NCI-H460 (cell line): ENCODE measurements at places on chromosomes 6 and 20. TPM values are rescaled to one million over a fixed set of nuclear protein-coding genes. Genes with fewer than 3 reads are reported as not detected.

DNA sequence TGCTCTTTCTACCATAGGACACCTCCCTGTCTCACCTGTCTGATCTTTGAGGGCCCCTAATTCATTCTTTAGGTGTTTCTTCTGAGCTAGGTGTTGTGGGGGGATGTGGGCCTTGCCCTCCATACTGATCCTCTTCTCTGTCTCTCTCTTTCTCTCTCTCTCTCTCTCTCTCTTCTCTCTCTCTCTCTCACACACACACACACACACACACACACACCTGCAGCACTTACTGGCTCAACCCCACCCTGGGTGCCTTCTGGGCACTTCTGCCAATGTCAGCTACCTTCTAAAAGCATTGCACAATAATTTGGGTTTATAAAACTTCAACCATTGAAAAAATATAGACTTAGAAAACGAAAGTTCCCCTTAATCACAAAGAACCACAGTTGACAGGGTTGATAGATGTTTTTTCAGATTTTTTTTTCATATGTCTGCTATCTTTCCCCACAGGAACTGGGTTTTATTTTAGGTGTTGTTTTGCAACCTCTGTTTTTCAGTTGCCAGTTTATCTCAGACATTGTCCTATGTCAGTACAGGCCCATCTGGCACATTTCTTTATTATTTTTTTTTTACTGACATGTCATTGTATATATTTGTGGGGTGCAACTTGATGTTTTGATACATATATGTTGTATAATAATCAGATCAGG is 28.1 kb downstream of the PKIG start:
- DNase-seq = no peak

DNA sequence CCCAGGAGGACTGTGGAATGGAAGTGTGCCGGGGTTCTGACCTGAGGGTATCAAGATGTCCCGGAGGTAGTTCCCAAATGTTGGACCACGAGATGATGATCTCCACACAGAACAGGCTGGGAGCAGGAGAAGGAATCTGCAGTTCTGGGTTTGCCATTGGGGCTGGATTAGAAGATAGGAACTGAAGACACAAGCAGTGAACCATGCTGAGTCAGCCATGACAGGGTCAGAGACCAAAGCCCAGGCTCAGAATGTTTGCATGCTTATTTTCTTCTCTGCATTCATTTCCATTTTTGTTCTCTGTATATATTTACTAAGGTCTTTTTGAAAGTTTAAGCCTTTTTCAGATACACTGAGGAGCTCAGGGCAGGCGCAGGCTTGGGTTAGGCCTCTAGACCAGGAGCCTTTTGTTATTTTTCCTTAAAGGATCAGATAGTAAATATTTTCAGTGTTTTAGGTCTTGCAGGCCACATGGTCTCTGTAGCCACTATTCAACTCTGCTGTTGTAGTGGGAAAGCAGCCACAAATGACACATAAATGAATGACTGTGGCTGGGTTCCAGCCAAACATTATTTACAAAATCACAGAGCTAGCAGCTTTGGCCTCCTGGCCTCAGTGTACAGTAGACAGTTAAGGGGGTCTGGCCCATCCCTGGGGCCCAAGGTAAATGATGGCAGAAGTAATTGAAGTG is 28.5 kb downstream of the SLC35D3 start:
- DNase-seq = no peak

- no peak for DNase-seq
These were observed 16.1 kb upstream of the TNFAIP3 start for GRCh38 chr6:137850816-137851602.

- DNase-seq = no peak
These were observed 1.9 kb downstream of the CST7 start for GRCh38 chr20:24950836-24951525.

- DNase-seq = no peak
These were observed 83.7 kb downstream of the STXBP5 start for GRCh38 chr6:147287869-147288271.

GRCh38 chr6:143976806-143977349 is 31.2 kb downstream of the PLAGL1 start:
- no peak for DNase-seq

DNA sequence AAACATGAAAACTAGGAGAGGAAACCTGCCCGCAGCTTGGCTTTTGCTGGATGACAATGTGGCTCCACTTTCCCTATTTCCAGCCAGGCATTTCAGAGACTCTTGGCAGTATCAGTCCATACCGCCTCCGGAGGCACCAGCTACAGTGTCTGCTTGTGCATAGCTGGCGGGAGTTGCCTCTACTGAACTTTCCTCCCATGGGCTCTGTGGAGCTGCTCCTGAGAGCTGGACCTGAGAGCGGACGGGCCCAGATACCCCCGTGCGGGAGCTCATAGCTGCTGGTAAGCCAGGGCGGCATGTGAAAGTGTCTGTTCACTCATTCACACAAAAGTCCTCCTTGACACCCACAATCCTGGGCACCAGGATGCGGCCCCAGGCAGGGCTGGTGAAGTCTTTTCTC is 130.3 kb upstream of the PMEPA1 start:
- no peak for DNase-seq

DNA sequence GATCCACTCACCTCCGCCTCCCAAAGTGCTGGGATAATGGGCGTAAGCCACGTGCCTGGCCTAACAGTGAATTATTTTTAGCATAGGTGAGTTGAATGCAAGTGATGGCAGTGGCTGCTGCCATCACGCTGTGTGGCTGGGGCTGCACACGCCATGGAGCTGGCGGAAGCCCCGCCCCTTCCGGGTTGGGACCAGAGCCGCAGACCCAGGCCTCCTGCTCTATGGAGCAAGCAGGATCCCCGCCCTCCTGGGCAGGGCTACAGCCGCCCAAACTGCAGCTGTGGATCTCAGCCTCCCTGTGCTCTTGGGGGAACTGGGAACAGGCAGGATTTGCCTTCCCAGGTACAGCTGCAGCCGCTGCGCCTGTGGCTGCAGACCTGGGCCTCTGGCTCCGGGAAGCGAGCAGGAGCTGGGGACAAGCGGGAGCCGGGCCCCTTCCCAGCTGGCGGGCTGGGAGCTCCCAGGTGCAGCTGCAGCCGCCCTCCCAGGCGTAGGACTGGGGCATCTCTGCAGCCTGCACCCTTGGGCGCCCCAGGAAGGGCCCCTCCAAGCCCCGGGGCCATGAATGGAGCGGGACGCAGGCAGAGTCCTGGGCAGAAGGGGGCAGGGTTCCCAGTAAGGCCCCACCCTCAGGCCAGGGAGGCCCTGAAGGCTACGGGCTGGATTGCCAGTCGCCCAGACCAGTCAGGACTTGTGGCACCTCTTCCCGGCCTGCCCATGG is 30.9 kb upstream of the SLA2 start:
- DNase-seq = no peak

GRCh38 chr6:149909701-149910470 is 12.0 kb upstream of the RAET1E start:
- no peak for DNase-seq

- no peak for DNase-seq
These were observed 99.1 kb upstream of the KCNQ5 start for GRCh38 chr6:72522735-72523141.

GRCh38 chr6:137589067-137589848 is 95.1 kb upstream of the OLIG3 start:
- DNase-seq = peak; percentile 29

DNA sequence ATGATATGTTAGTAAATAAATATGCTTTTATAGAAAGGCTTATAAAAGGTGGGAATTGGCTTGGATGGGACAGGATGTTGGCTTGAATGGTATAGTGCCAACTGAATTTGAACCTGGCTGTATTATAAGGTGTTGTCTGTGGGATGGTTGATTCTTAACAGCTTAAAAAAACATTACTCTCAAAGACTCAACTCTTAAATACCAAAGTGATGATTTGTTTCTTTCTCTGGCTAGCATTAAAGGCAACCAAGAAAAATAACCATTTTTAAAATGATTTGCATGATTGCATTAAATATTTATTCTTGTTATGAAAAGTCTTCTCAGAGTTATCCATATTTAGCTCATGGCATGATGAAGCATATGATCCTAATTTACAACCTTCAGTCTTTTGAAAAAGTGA is 216.2 kb downstream of the RIMS1 start:
- no peak for DNase-seq

DNA sequence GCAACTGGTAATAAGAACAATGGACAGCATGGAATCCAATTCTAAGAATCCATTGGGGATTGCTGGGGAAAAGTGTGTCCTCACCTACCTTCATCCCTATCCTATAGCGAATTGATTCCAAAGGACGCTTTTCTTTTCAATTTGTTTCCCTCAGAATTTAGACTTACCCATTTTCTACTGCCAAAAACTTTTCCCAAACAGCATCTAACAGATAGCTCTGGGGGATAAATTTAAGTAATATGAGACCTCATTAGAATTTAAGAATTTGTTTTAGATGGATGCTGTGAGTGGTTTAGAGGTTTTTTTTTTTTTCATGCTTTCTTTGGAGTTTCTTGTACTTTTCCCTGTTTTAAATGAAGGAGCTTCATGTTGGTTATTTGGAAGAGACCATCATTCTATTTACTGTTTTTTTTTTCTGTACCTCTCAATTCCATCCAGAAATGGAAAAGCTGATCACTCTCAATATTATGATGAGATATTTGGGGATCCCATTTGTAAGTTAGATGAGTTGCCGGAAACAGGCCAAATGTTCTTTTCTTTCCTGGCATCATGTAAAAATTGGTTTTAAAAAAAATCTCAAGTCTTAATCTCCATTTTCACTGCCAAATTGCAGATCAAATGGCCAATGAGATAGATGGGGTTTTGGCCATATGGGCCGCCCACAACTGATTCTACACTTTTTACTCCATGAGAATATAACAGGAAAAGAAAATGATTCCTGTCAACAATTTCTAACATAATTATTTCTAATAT is 105.7 kb downstream of the BCAS1 start:
- DNase-seq = no peak

DNA sequence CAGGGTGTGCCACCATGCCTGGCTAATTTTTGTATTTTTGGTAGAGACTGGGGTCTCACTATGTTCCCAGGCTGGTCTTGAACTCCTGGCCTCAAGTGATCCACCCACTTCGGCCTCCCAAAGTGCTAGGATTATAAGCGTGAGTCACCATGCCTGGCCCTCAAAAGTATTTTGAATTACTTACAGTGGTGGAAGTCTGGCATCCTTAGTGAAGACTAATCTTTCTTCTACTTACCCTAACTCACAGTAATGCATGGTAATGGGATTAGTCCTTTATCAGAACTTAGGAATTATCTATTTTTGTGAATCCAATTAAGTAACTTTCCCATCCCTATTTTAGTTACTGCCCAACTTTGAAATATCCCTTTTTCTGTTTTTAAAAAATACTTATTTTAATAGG is 3.9 kb downstream of the RWDD1 start:
- no peak for DNase-seq

- DNase-seq = no peak
These were observed 448.2 kb downstream of the RFPL4B start for GRCh38 chr6:112795316-112795715.

DNA sequence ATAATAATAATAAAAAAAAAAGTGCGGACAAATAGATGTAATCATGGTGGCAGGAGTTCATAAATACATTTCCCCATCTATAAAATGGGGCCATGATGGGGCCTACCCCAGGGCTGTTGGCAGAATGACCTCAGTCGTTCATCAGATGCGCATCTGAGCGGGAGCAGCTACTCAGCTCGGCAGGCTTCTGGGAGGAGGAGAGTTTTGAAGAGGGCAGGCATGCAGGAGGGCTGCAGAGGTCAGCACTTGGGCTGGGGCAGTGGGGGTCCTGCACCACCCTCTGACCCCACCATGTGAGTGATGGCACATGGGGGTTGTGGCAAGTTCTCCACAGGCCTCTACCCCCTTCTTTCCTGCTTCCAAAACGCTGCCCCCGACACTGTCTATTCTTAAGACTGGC is 373.5 kb downstream of the ZFAND3 start:
- no peak for DNase-seq

GRCh38 chr6:56637640-56638039 is 5.0 kb downstream of the DST start:
- DNase-seq = peak; percentile 70

- DNase-seq = no peak
These were observed 210.6 kb upstream of the PLCB4 start for GRCh38 chr20:8858181-8858787.

GRCh38 chr6:148521586-148521985 is 178.9 kb downstream of the SASH1 start:
- DNase-seq = peak; percentile 64

DNA sequence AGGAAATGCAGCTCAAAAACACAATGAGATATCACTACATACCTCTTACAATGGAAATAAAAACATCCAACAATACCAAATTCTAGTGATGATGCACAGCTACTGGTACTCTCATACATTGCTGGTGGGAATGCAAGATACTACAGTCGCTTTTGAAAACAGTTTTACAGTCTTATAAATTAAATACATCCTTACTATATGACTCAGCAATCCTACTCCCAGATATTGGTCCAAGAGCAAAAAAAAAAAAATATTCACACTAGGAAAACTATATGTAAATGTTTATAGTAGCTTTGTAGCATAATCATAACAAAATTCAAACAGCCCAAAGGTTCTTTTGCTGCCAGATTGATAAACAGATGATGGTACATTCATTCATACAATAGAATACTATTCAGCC is 217.4 kb upstream of the FAM83B start:
- no peak for DNase-seq

DNA sequence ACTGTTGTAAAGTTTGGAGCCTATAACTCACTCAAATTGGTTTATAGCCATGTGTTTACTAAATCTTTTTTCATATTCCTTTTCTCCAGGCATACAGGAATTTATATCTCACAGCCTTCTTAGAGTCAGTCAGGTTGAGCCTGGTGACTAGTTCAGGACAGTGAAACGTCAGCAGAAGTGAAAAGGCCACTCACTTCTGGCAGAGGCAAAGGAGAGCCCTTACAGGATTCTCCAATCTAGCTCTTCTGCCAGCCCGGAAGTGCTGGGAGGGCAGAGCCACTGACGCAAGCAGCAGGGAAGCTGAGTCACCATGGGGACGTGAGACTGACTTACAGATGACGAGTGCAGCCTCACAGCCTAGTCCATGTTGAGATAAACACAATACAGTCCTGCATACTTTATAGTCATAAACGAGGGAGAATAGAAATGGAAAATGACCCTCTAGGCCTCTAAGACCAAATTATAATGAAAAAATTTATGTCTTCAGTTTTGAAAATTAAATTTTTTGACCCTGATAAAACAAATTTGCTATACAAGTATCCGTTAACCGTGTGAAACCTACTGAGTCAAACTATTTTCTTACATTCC is 1.3 kb downstream of the PXT1 start:
- DNase-seq = peak; percentile 98

DNA sequence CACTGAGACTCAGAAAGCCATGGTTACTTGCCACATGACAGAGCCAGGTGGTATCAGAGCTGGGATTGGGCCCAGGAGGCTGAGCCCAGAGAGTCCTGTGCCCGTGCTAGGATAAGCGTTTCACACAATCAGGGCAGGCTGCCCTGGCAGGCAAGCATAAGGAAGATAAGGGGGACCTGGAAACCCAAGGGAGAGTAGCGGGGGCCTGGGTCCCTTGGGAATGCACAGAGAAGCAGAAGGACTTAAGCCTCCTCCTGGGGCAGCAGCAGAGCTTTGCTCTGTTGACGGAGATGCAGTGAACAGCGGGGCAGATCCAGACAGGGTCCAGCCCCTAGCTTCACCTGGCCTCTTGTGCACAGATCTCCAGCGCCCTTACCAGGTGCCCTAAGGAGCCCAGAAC is 8.7 kb downstream of the TRIB3 start:
- DNase-seq = no peak

Gene LKAAEAR1
- not detected in 2 replicates for total RNA-seq

Gene RBPJL
- total RNA-seq = not detected in 2 replicates

Gene SUMO4
- 0.23 and 0.87 TPM in 2 replicates for total RNA-seq

Gene HMGCLL1
- total RNA-seq = 0.07 TPM in 1 of 2 replicates, not detected in the other

Gene ZBTB9
- total RNA-seq = 5.2 and 6.4 TPM in 2 replicates

Gene NKX2-2
- total RNA-seq = not detected in 2 replicates

Gene FRS3
- total RNA-seq = 1.2 and 2.5 TPM in 2 replicates

Gene ADGRG6
- 73.8 and 78.7 TPM in 2 replicates for total RNA-seq

Gene CCDC170
- total RNA-seq = not detected in 2 replicates

Gene HLA-B
- total RNA-seq = 125 and 133 TPM in 2 replicates
